ENCODE measurements at places on chromosomes 16 and 17.
A peak's percentile ranks its signal among the peaks of the same experiment; 100 is the strongest.

- no peak for DNase-seq
These were observed 127.3 kb upstream of the MON1B start for GRCh38 chr16:77063676-77064016.

GRCh38 chr17:21061971-21062526, 19.2 kb upstream of the USP22 start:
- no peak for DNase-seq

DNA sequence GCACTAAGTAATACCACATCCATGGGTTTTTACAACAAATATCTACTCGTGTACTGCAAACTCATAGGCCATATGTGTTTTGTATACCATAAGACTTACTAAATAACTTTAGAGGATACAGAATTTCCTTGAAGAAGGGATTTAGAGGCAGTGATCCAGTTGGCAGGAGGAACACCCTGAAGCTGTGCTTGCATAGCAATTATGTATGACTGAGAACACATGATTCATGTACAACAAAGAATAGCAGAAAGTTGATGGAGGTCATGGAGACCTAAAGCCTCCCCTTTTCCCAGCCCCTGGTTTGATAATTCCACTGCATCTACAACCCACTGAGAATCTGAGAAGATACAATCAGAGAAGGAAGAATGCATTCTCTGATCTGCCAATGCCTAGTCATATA, 83.8 kb upstream of the PMFBP1 start:
- DNase-seq: no peak

- DNase-seq: no peak
These were observed 6.2 kb downstream of the SULT1A2 start for GRCh38 chr16:28590384-28591340.

- no peak for DNase-seq
These were observed 370.8 kb upstream of the ZFHX3 start for GRCh38 chr16:73418691-73419090.

- DNase-seq: no peak
These were observed 5.5 kb upstream of the ERAL1 start for GRCh38 chr17:28849281-28849680.

- no peak for DNase-seq
These were observed 246.9 kb upstream of the KCNJ16 start for GRCh38 chr17:69828087-69828486.

DNA sequence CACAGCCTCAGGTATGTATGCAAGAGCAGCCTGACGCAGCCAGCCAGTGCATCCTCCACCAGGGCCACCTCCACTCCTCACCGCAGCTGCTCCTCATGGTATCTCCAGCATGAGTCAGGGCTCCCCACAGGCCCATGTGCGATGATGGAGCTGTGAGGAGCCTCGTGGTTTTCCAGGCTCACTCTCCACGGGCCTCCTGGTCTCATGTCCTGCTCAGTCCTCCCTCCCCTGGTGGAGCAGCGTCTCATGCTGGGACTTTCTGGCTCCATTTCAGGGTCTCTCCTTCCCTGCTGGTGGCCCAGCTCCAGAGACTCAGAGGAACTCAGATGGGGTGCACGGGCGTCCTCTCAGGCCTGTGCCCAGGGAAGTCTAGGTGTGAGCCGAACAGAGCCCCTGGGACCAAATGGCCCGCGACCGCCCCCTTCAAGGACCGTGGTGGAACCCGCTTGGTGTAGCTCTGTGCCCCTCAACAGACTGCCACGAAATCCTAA, 70.4 kb downstream of the METRNL start:
- DNase-seq: no peak

DNA sequence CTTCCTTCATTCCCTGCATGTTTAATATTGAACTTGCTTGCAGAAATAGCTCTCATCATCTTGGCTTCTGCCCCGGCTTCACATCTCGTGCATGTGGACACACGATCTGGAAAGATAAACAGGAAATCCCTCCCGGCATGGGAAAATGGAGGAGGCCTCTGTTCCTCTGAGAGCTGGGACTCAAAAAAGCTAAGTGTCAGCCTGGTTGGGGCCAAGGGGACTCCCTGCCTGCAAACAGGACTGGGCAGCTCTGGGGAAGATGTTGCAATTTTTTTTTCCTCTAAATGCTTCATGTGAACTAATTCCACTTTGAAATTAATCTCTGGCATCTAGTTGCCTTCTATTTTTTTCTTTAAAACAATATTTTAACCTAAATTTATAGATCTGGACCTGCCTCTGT, 24.8 kb downstream of the ITPRIPL2 start:
- no peak for DNase-seq

DNA sequence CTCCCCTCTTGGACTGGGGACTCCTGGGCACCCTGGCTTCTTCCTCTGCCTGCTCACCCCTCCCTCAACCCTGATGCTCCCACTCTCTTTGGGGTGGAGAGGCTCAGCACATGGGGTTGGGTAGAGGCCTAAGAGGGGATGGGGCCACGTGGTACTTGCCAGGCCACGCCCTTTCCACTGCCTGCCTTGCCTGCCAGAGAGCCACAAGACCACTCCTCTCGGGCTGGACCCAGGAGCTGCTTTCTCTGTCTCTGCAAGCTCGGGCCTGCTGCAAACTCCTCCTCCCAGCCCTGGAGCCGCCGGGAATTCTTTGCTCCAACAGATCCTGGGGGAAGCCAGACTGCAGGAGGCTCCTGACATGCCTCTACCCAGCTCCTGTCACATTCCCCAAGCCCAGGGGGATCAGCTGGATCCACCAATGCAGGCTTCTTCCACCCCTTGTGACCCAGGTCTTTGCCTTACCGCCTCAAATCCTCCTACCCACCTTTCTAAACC, 11.8 kb downstream of the DLX4 start:
- no peak for DNase-seq

- peak; percentile 32 for DNase-seq
These were observed 82.9 kb upstream of the RCVRN start for GRCh38 chr17:9987779-9988585.

- DNase-seq: no peak
These were observed 7.6 kb downstream of the CCDC102A start for GRCh38 chr16:57528499-57529390.

DNA sequence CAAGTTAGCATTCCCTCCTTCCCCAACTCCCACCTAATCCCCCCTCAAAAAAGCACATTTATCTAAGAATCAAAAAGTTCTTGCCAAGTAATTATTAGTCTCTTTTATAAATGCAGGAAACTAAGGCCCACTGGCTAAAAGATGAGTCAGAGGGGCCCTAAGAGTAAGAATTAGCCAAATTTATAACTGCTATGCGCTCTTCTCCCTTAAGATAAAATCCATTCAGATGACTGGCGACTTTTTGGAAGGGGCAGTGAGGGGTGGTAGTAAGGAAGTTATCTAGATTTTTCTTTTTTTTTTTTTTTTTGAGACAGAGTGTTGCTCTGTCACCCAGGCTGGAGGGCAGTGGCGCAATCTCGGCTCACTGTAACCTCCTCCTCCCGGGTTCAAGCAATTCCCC, 17.1 kb downstream of the ZNF652 start:
- no peak for DNase-seq

GRCh38 chr17:17557796-17558195, 33.7 kb downstream of the PEMT start:
- no peak for DNase-seq

GRCh38 chr17:70028978-70029767, 45.9 kb upstream of the KCNJ16 start:
- DNase-seq: no peak

DNA sequence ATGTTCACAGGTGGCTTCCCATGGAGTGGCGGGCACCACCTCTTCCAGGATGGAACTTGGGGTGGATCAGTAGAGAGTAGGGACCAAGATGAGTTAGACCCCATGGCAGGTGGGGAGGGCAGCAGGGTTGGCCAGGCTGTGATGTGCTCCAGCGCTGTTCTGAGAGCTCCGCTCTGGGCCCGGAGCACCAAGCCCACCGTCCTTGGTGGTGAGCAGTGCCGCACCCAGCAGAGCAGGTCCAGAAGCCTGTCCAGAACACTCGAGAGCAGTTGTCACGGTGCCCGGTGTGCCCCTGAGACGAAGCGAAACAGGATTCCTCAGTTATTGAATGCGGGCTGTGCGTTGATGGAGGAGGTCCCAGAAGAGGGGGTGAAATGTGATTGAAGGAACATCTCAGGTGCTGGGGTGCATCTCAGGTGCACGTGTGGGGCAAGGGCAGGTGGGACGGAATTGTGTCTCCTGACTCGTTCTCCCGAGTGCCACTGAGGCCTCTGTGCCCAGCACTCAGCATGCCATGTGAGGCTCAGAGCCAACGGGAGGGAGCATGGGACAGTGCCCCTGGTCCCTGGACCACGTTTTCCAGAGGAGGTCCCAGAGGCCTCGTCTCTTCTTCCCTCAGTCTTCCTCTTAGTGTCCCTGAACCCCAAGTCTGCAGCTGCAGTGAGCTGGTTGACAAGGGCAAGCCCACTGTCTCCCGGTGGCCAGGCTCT, 39.5 kb downstream of the COX4I1 start:
- no peak for DNase-seq

- no peak for DNase-seq
These were observed 133.2 kb upstream of the FAM20A start for GRCh38 chr17:68734187-68734900.

- DNase-seq: no peak
These were observed 559.1 kb upstream of the SALL1 start for GRCh38 chr16:51710186-51710585.

- DNase-seq: no peak
These were observed 31.8 kb upstream of the AXIN2 start for GRCh38 chr17:65593092-65593854.

DNA sequence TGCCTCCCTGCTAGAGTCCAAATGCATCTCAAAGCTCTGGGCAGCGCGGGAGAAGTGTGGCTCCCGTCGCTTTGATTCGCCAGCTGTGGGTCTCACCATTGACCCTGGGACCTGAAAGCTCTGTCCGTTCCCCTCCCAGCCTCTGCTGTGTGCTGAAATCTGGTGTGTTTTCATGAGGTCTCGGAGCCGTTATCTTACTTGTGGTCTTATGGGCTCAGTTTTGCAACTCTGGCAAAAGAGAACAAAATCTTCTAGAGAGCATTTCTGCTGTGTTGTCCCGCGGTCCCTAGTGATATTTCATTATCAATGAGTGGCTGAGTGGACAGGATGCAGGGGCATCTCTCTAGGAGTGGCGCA, 13.3 kb downstream of the CRISPLD2 start:
- DNase-seq: no peak

DNA sequence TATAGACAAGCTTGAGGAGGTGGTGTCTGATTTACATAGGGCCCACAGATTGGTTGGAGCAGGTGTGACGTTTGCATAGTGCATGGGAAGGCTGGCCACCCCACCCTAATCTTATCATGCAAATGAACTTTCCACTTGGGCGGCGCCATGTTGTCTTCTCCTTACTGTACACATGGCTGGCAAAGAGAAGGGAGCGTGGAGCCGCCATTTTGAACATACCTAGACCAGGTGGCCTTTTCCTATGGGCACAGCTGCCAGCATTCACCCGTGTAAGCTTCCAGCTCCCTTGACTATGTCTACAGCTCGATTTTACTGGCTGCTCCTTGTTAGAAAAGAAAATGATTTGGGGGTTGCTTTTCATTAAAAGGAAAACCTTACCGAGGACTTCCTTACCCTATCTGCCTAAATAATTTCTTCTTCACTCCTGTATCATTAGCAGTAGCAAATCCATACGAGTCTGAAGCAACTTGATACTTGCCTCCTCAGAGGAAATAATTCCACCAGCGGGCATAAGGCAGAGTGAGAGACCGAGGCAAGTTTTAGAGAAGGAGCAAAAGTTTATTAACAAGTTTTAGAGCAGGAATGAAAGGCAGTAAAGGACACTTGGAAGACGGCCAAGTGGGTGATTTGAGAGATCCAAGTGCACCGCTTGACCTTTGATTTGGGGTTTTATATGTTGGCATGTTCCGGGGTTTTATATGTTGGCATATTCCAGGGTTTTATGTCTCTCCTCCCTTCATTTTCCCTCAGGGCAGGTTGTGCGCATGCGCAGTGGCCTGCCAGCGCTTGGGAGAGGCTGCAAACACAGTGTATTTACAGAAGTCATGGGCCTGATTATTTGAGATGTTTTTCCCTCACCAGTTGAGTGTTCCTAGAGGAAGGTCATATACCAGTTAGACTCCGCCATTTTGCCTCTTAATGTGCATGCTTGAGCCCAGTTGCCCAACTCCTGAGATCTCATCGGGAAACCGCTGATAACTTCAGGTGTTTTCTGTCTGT, 65.7 kb downstream of the MARF1 start:
- no peak for DNase-seq

DNA sequence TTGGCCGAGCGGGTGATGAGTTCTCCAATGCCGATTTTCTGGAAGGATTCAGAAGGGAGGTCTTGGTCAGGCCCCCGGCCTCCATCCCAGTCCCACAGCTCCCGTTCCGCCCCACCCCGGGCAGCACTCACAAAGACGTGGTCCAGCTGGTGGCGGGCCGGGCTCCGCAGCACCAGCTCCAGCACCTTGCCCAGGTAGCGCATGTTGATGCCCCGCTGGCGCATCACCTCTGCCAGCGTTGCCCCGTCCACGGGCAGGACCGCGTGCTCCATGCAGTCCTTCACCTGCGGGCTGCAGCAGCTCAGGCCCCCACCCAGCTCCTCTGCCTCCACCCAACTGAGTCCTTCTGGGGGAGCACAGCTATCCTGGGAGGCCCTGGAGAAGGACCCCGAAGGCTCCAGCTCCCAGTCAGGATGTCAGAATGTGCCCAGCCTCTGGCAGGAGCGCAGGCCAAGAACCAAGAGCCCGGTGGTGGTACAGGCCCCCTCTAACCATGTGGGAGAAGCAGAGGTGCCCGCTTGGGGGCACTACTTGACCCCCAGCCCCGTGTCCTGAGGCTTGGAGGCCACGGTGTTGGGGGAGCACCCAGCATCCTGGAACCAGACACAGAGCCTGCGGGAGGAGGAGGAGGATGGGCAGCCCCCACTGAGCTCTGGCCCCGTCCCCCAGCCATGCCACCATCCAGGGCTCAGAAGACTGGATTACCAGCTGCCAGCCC, 16.2 kb downstream of the CLUH start:
- no peak for DNase-seq

- no peak for DNase-seq
These were observed 11.6 kb downstream of the TRAF7 start for GRCh38 chr16:2167068-2167638.

GRCh38 chr17:5558815-5559785, 25.2 kb downstream of the NLRP1 start:
- DNase-seq: no peak

- no peak for DNase-seq
These were observed 15.5 kb downstream of the HIC1 start for GRCh38 chr17:2070241-2071023.

DNA sequence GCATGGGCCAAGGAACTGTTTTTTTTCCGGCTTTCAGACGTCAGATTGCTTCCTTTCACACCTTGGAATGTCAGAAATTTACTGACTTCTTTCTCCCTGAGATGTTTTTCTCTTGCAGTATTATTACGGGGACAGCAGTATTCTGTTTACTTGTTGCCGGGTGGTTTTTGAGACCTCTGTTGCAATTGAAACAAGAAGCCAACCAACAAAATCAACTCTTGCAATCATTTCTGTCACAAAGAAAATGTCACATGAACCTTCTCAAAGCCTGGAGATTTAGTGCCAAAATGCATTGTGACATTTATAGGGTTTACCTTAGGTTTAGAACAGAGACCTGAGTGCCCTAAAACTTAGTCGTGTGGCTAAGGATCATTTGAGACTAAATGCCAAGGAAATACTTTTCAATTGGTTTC, 174.3 kb downstream of the MAP2K6 start:
- DNase-seq: no peak

Measured in CD4-positive, alpha-beta T cell treated with Interleukin-21 for 1 hour (primary cell).